Activated naive CD4-positive, alpha-beta T cell (primary cell): ENCODE measurements at places on chromosomes 3 and 15.

DNA sequence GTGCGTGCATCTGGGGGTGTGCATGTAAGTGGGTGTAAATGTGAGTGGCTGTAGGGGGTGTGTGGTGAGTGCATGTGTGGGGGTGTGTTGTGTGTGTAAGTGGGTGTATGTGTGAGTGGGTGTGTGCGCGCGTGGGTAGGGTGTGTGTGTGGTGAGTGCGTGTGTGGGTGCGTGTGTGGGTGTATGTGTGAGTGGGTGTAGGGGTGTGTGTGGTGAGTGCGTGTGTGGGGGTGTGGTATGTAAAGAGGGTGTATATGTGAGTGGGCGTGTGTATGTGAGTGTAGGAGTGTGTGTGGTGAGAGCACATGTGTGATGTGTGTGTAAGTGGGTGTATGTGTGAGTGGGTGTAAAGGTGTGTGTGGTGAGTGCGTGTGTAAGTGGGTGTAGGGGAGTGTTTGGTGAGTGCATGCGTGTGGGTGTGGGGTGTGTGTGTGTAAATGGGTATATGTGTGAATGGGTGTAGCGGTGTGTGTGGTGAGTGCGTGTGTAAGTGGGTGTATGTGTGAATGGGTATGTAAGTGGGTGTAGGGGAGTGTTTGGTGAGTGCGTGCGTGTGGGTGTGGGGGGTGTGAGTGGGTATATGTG lies 916 bp upstream of the CPN2 start:
- DNase-seq = no peak

DNA sequence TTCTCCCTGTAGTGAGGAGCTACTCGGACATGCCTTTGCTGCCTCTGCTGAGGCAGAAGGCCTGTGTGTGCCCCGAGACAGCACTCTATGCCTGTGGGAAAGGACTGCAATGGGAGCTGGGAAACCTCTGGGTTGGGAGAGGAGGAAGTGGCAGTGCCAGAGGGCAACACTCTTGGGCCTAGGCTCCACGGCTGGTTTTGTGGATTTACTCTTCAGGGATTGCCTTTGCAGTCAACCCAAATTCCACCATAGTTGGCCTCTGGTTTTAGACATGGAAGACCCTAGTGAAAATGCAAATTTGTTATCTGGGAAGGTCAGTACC lies 46.8 kb downstream of the ITGA11 start:
- DNase-seq = no peak

DNA sequence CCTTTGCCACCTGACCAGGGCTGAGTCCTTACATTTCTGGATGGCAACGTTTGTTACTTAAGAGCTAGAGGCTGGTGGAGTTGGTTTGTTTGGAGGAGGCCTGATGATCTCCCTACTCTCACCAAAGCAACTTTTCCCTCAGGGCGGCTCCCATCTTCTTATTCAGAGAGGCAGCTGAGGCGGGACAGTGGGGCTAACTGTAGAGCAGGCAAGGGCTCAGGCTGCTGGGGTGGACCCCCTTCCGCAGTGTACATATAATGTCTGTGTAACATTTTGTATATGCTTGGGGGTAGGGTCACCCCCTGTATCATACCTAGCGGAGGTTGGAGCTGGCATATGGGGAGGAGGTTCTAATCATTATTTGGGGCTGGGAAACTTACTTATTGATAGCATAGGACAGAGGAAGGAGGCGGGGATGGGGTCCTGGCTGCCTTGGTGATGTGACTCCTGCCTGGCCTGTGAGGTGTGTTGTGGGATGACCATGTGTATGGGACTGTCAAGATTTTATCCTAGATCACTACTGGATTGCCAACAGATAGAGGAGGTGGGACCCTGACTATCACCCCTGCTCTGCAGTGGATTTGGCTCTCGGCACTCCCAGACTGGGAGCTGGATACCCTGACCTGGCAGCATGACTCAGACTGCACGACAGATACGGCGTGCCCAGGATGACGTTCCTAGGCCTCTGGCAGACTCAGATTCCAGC lies 52.5 kb upstream of the UBE2Q2 start:
- DNase-seq = no peak

- no peak for DNase-seq
These were observed 3.3 kb upstream of the ITPKA start for GRCh38 chr15:41490355-41490754.

GRCh38 chr15:89321521-89322410 lies 12.9 kb downstream of the POLG start:
- no peak for DNase-seq

DNA sequence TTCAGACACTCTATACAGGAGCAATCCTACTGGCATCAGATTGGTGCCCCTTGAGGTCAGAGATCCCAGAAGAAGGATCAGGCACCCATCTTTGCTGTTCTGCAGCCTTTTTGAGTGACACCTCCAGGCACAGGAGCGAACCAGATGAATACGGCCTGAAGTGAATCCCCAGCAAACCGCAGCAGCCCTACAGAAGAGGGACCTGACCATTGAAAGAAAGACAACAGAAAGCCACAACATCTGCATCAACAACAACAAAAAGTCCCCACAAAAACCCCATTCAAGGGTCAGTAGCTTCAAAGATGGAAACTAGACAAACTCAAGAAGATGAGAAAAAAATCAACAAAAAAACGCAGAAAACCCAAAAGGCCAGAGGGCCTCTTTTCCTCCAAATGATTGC lies 130.4 kb downstream of the PPM1L start:
- no peak for DNase-seq

DNA sequence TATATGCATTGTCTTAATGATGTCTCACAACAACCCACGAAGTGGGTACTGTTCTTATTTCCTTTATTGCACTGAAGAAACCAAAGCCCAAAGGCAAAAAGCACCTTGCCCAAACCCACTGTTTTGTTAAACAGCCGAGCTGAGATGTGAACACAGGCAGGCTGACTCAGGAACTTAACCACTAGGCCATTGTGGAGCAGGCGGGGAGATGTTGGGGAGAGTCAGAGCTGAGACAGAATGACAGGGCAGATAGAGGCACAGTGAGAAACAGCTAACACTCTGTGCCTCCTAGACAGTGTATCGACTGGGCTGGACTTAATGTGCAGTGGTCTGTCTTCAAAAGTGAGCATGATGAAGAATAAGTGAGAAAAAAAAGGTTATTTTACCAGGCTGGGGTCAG lies 56.5 kb downstream of the RPLP1 start:
- DNase-seq = no peak

DNA sequence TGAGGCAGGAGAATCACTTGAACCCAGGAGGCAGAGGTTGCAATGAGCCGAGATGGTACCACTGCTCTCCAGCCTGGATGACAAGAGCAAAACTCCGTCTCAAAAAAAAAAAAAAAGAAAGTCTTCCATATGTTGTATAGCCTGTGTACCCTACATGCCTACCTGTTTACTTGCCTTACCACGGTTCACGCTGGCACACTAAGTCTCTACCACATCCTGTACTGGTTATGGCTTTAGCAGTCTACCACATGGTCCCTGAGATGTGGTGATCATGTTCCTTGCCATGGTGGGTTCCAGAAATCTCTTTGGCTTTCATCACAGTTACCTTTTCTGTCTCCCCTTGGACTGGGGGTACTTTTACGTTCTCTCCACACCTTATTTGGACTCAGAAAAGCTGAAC lies 63.8 kb upstream of the TBC1D5 start:
- no peak for DNase-seq

GRCh38 chr3:115758076-115758763 lies 134.9 kb downstream of the GAP43 start:
- no peak for DNase-seq

DNA sequence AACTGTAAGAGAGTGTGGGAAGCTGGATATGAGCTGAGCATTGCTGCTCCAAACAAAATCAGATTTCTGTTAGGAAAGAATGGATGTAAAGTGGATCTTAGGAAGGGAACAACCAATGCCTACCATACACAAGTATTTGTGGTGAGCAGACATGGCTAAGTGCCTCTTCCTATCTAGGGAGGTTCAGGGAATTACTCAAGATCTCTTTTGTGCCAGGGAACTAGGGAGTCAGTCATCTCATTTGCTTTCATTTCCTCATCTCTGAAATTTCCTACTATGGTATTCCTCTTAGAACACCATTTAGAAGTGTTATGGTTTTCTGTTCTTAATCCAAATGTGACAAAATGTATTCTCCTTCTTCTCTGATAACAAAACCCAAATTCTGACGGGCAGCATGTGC lies 396.5 kb downstream of the FHIT start:
- DNase-seq = no peak

- DNase-seq = no peak
These were observed 110.4 kb downstream of the CBLB start for GRCh38 chr3:105758451-105758850.

DNA sequence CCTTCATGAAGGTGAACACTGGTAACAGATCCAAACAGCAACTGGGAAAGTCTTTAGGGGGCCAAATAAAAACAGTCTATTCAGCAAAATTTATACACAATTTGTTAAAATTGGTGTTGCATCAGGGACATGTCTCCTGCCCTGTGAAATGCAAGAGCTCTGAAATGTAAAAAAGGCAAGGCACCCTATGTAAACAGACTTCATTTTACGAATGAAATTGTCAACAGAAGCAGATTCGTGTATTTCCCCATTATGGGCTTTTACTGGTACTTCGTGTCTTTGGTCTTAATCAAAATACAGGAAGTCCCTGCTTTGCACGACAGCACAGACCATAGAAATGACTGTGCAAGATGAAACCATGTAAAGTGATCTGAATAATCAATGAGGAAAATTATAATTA lies 127.3 kb upstream of the THBS1 start:
- DNase-seq = no peak

GRCh38 chr15:99143655-99144610 lies 39.1 kb downstream of the SYNM start:
- DNase-seq = no peak

GRCh38 chr15:52224211-52224610 lies 33.0 kb upstream of the GNB5 start:
- DNase-seq = no peak

GRCh38 chr3:20321391-20322047 lies 135.5 kb upstream of the SGO1 start:
- no peak for DNase-seq

DNA sequence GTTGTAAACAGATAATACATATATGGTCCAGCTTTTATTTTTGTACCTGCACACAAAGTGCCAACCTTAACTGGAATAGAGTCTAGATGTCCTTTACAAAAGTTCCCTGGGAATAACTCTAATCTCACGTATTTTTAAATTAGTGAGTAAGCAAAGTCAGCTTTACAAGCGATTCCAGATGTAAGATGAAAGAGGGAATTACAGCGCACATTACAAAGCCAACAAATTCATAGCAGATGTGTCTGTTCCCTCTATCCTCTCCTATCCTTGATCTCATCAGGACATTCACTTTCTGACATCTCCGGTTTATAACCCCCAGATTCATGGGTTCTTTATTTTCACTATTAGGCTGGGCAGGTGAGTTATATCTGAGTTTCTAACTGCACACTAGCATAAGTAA lies 406.8 kb upstream of the ZNF385D start:
- DNase-seq = no peak

- no peak for DNase-seq
These were observed 79.9 kb downstream of the CHSY1 start for GRCh38 chr15:101171954-101172353.

- DNase-seq = no peak
These were observed 1560.4 kb downstream of the OTOL1 start for GRCh38 chr3:163056874-163057497.

- no peak for DNase-seq
These were observed 108.4 kb downstream of the ZNF609 start for GRCh38 chr15:64568765-64569164.

- no peak for DNase-seq
These were observed 4.9 kb downstream of the HIGD1A start for GRCh38 chr3:42799376-42799775.

GRCh38 chr15:36495456-36495991 lies 83.9 kb upstream of the CDIN1 start:
- DNase-seq = no peak

GRCh38 chr3:128214056-128214455 lies 60.8 kb downstream of the EEFSEC start:
- no peak for DNase-seq

DNA sequence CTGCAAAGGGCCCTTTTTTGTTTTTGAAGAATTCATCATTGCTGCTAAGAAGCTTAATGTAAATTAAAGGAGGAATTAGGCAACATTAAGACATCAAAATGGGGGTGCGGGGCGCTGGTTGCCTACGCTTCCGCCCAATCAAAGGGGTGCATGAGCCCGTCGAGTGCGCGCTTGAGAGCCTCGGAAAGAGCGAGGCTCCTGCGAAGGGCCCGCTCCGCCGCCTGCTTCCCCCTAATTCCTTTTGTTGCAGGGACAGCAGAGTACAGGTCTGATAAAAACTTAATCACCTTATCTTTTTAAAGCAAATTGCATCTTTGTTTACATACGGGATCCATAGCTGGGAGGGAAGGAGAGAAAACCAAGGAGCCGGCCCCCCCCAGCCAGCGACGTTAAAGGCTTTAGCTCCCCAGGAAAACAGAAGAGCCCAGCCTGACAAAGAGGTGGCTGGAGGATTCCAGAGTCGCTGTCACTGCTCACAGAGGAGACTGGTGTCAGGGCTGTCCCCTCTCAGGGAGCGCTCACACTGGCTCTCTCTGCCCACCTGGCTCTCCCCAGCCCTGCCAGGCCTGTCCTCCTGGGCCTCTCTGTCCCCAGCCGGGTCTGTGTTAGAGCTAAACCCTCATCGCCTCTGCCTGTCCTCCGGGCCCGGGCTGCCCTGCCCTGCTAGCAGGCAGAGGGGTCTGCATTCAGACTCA lies 67.3 kb downstream of the DNAJB8 start:
- DNase-seq = no peak

GRCh38 chr15:24940236-24940635 lies 14.6 kb upstream of the SNRPN start:
- DNase-seq = no peak

- no peak for DNase-seq
These were observed 49.1 kb downstream of the FBN1 start for GRCh38 chr15:48596415-48596814.

GRCh38 chr3:121895736-121896135 lies 1.5 kb downstream of the SLC15A2 start:
- no peak for DNase-seq

GRCh38 chr3:184710870-184711492 lies 883 bp downstream of the MAGEF1 start:
- DNase-seq = no peak

- no peak for DNase-seq
These were observed 30.0 kb upstream of the SLC41A3 start for GRCh38 chr3:126113733-126114442.
